ENCODE measurements at places on chromosomes 16 and 17.

DNA sequence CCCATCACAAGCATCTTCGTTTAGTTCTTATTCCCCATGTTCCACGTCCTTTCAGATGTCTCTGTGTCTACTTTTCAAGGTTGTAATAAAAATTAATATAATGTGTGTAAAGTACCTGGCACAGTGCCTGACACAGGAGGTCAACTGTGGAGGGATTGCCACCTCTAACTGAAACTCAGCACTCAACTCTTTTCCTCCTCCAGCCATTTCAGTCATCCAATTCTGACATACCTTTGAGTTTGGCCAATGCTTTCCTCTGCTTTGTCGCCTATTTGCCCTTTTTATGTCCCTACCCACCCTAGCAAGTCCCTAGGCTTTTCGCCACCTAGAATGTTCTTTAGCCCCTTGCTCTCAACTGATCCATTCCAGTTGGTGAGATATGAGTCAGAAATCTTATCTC is 1.6 kb downstream of the UBE2Z start:
- no peak for DNase-seq

- no peak for DNase-seq
These were observed 18.8 kb upstream of the KRT10 start for GRCh38 chr17:40841246-40841645.

- DNase-seq = no peak
These were observed 259.4 kb downstream of the CDH13 start for GRCh38 chr16:82886146-82886545.

- no peak for DNase-seq
These were observed 3.4 kb downstream of the MAP3K14 start for GRCh38 chr17:45313421-45313771.

GRCh38 chr17:74569020-74570003 is 2.0 kb upstream of the CD300H start:
- DNase-seq = no peak

GRCh38 chr17:82941021-82942001 is 101.5 kb upstream of the ZNF750 start:
- DNase-seq = no peak

- no peak for DNase-seq
These were observed 60.6 kb upstream of the TMEM97 start for GRCh38 chr17:28258347-28258887.

- no peak for DNase-seq
These were observed 747 bp downstream of the ATXN7L3 start for GRCh38 chr17:44198721-44199552.

DNA sequence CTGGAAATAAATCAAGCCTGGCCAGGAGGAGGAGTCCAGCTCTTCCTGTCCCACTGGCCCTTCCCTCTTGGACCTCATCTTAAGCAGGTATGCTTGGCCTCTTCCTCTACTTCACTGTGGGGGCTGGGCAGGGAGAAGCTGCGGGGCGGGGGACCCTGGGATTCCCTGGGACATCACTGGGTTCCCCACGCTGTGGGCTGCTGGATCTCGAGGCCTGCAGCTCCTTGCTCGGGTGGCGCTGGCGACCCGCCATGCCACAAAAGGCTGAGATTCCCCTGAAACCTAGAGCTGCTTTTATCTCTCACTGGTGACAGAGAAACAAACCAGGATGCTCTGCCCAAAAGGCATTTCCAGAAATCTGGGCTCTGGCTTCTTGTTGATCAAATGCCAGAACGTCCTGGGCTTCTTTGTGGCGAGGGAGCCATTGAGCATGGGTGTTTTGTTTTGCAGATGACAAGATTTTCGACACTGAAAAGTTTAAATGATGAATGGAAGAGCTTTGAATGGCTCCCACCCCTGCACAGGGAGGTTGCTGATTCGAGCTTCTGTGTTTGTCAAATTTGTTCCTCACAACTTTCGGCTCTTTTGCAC is 8.6 kb upstream of the PGS1 start:
- no peak for DNase-seq

GRCh38 chr17:16287563-16288027 is 65.7 kb downstream of the CENPV start:
- DNase-seq = no peak

GRCh38 chr16:78795433-78795832 is 696.0 kb downstream of the WWOX start:
- no peak for DNase-seq

DNA sequence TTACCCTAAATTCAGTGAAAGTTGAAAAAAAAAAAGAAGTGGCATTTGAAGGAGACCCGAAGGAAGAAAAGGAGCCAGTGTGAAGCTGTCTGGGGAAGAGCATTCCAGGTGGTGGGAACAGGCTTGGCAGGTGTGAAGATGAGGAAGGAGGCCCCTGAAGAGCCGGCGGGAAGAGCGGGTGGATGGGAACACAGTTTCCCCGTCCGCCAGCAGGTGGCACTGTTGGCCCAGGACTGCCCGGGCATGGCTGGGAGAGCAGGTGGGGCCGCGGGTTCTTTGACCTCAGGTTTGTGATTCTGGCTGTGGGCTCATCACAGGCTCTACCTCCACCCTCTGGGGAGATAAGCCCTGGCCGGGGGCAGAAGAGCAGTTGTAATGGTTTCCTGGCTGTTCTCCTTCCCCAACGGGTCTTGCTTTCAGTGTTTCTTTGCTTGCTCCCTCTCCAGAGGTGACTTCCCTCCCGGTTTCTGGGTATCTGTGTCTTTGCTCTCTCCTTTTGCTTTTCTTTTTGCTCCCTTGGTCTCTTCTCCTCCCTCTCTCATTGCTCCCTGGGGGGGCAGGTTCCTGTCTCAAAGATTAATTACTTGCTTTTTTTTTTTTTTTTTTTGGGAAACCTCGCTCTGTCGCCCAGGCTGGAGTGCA is 32.3 kb downstream of the RAP1GAP2 start:
- DNase-seq = no peak

DNA sequence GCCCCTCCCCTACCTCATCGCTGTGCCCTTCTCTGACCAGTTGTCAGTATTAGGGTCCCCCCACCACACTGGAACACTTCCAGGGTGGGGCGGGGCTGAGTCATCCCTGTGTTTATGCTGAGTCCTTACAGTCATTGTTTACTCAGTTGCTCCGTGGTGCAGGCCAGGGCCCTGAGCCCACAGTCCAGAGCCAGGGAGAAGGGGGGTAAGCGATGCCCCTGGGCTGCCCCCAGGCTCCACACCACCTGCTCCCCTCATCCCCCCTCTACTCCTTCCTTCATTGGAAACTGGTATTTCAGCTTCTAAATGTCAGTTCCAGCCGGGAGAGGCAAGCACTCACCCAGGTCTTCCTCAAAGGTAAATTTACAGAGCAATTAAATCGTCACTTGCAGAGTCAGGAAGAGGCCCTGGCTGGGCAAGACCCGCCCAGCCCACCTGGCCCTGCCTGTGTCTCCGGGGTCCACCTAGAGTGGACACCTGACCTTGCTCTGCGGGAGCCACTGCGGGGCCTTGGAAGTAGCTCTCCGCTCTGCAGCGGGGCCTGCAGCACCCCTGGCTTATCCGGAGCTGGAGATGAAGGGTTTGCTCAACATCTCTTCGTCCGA is 4.8 kb downstream of the ATP2A3 start:
- peak; percentile 81 for DNase-seq

GRCh38 chr16:89522287-89522686 is 14.1 kb downstream of the SPG7 start:
- DNase-seq = no peak

DNA sequence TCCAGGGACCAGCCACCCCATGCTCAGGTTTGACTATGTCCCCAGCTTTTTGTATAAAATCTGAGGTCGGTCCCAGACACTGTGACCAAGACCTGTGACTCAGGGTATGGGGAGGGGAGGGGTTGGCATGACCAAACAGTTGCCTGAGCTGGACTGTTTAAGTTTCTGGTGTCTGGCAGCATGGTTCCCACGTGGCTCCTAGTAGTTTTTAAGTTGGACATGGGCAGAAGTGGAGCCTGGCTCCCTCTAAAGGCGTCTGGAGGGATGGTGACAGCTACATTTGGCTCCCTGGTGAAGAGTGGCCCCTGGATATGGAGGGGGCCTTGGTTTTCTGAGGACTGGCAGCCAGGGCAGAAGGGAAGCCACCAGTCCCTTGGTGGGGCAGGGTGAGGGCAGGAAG is 7.9 kb downstream of the SMCR8 start:
- DNase-seq = no peak

- DNase-seq = no peak
These were observed at the start of gene MYH11 for GRCh38 chr16:15856901-15857698. TSS of gene MYH11 (minus strand) at chr16:15857028. CDS start at chr16:15838252, 18,776 bp downstream.

- DNase-seq = no peak
These were observed 255.1 kb downstream of the MAP2K6 start for GRCh38 chr17:69669441-69670178.

- DNase-seq = peak; percentile 32
These were observed 4.3 kb upstream of the WIPI1 start for GRCh38 chr17:68461589-68461988.

DNA sequence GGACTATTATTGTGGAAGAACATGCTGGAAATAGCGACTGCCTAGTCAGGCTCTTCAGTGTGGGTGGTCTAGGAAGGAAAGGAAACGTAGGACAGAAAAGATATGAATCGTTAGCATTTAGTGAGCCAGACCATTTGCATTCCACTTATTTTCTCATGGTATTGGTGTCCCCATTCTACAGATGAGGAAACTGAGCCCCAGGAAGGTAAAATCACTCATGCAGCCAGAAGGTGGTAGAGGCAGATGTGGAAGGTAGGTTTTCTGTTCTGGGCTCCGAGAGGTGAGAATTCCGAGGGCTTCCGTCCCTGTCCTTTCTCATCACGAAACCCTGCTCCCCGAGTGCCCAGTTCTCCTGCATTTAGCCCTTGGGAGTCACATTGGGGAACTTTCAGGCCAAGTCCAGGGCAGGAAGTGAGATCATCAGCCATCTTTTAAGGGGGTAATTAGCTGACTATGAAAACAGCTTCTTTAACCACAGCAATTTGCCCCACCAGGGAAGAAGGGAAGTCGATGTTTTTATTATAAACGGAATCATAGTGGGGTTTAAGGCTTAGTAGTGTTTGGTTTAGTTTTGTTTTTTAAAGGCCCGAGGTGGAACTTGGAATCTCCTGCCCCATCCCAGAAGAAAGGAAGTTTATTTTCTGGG is 110.7 kb upstream of the IRX3 start:
- no peak for DNase-seq

GRCh38 chr16:2712546-2712945 is 7.5 kb downstream of the PRSS27 start:
- no peak for DNase-seq

DNA sequence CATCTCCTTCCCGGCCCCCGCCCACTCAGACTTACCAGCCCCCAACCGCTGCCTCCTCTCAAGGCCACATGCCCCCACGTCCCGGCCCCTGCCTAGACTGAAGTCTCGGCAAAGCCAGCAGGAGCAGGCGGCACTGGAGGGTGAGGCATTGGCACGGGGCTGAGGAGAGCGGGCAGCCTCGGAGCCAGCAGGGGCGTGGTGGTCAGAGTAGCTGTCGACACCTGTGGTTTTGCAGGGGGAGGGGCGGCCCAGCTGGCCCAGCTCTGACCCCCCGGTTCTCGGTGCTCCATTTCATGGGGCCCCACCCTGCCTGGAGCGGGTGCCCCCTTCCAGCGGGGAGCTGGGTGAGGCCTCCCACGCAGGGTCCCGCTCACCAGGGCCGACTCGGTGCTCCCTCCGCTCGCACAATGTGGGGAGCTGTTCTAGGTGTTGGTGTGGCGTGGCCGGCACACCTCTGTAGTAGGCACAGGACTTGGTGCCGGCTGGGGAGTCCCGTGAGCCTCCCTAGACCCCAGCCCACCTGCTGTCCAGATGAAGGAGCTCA is 4.7 kb downstream of the CDH15 start:
- no peak for DNase-seq

DNA sequence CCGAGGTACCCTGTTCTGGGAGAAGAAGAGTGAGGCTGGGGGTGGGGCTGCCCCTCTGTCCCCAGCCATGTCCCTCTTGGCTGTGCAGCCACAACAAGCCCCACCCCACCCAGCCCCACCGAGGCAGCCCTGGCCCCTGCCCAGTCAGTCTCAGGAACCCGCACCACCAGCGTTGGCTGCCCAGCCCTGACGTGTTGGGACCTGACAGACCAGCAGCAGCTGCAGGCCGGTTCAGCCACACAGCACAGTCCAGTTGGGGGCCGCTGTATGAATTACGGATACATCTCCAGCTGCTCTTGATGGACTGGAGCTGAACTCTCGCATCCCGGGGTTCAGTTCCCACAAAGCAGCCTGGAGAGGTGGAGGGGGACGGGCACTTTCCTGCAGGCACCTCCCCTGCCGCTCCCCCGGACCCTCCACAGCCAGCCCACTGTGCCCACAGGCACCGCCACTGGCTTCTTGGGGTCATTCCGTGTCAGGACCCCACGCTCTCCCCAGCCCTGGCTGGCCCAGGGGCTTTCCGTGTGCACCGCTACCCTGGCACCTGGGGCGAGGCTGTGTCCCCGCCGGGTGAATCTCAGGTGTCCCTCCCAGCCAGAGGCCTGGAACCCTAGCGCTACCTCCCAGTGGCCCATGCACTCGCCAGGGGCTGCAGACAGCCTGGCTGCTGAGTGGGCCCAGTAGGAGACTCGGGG is 7.1 kb downstream of the CDH15 start:
- no peak for DNase-seq

DNA sequence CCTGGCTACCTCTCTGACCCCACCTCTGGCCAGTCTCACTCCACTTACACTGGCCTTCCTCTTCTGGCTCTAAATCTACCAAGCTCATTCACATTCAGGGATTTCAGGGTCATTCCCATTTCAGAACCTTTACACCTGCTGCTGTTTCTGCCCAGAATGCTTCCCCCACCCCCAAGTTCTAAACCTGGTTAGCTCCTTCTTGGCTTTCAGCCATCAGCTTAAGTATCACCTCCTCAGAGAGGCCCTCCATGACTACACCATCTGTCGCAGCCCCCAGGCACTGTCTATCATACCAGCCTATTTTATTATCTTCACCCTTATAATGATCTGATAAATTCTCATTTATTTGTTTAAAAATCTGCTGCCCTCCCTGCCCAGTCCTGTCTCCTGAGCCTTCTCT is 23.3 kb upstream of the NGFR start:
- DNase-seq = no peak

DNA sequence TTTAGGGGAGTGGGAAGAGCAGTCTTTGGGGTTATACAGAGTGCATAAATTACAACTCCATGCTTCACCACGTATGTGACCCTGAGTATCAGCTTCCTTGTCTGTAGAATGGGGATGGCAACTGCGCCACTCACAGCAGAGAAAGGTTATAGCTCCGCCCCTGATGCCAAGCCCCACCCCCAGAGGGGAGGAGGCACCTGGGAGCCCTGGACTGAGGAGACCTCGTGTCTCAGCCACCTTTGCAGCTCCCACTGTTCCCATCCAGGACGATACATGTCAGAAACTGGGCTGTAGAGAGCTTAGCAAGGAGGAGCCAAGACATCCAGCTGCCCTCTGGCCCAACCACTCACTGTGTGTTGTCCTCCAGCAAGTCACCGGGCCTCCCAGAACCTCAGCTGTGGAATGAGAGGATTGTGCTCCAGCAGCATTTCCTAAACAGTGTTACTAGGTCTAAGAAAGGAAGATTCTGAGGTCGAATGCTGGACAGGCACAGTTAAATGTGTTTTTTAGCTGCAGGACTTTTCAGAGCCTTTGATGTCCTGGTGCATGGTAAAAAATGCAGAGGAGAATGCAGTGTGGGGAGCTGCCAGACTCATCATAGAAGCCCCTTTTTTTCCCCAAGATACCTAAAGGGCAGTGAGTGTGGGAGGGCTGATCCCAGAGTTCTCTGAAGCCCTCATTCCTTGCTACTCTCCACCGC is 49.4 kb downstream of the BEAN1 start:
- no peak for DNase-seq
